Femur (tissue), 1 donor: ENCODE measurements at places on chromosomes 7 and 10.

GRCh38 chr10:43117031-43117776 lies 21.0 kb upstream of the CSGALNACT2 start:
- no peak for DNase-seq

DNA sequence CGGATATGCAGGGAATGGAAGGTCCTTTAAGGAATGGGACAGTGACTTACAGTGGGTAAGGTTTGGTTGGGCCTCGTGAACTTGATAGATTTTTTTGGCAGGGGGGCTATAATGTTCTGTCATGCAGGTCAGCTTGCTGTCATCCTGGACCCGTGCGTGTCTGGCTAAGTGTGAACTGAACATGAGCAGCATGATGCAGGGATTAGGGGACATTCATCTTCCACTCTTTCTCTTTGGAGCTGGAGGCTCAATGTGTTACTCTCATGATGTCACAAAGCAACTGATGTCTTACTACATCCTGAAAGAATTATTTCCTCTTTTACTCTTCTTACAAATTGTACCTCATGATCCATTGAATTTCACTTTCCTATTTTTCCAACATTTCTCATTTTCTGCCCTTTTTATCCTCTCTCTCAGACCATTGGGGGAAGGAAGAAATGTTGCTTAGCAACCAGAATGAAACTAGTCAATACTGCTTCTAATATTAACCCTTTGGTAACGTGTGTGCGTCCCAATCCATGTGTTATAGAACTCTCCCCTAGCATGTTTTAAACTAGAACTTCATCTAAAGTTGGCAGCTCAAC lies 549.1 kb downstream of the LRMDA start:
- DNase-seq = no peak

DNA sequence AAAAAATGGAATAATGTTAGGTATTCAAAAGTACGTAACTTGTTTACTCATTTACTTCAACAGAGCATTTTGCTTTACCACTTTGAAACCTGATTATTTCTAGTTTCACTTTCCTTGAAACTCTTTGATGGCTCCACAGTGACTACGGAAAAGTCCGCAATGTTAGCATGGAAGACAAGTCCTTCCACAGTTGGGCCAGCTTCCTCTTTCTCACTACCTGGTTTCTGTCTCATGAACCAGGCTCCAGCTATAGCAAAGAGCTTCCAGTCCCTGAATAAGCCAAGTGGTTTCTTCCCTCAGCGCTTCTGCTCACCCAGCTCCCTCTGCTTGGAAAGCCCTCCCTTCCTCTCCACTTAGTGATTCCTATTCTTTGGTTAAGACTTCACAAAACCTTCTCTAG lies 44.8 kb upstream of the SLC16A12 start:
- DNase-seq = no peak

DNA sequence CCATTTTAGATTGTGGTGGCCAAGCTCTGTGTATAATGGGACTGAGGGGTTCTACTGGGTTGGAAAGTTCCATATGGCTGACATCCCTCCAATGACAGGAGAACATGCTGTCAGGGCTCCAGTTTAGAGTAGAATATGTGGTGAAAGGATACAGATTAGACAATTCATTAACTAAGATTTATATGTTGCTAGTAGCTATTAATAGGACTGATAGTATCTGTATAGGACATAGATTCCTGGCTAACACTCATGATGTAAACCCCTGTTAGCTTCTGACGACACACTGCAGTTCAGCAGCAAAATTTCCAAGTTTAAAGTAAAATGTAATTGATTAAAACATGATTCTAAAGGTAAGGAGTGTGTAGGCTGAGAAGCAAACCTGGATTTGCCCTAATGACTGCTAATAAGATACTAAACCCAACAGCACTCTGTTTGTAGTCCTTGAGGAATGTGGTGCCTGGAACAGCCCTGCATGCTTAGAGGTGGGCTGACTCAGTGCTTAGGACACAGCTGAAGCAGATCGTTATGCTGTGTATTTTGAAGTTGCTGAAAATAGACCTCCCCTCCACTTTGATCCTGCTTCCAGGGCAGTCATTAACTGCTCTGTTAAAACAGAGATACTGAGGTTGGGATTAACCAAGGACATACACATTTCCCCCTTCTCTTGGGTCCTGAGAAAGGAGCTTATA lies 1129.6 kb downstream of the SORCS3 start:
- no peak for DNase-seq

DNA sequence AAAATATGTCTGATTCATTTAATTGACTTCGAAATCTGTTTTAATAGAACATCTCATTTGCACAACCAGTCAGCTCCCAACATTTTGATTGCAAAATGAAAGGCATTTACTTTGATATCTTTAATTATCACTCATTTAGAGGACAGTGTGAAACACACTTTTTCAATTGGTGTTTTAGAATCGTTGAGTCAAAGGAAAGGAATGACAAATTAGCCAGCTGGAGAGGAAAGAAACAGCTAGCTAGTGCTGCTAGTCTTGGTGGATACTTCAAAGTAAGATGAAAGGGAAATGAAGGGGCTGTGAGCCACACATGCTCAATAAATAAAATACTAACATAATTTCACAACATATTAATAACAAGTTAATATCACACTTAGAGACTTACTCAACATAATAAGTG lies 570.2 kb downstream of the PHTF2 start:
- DNase-seq = no peak
